ENCODE measurements at places on chromosomes 1 and 21.

- no peak for ATAC-seq
These were observed 38.1 kb upstream of the PTCH2 start for GRCh38 chr1:44881011-44881632.

GRCh38 chr1:111867868-111868440, 112.3 kb downstream of the DDX20 start:
- no peak for ATAC-seq

GRCh38 chr1:240090014-240090413, 1.7 kb upstream of the FMN2 start:
- ATAC-seq: no peak

DNA sequence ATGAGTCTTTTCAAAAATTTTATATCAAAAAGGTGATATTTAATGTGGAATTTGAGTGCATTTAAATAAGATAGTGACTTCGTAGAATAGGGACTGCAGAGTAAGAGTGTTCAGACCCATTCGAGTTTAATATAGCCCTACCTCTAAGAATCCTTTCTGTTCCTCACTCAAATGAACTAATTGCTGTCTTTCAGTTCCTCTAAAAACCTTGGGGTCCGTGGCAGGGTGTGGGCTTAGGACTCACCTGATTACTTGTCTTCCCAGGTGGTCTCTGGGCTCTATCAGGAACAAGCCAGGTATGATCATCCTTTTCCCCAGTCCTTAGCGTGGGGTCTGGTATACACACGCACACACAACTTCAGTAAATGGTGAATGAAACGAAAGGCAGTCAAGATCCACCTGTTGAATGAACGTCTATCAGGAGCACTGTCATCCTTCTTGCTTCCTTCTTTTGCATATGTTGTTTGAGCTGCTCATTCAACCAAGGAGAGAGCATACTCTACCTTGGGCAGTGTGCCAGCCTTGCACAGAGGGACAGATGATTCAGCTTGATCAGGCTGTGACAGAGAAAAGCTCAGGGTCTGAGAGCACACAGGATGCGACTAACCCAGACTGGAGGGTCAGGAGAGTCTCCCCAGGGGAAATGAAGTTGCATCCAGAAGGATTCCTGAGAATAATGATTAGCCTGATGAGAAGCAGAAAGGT, 1.2 kb upstream of the RNF11 start:
- ATAC-seq: peak; percentile 28

DNA sequence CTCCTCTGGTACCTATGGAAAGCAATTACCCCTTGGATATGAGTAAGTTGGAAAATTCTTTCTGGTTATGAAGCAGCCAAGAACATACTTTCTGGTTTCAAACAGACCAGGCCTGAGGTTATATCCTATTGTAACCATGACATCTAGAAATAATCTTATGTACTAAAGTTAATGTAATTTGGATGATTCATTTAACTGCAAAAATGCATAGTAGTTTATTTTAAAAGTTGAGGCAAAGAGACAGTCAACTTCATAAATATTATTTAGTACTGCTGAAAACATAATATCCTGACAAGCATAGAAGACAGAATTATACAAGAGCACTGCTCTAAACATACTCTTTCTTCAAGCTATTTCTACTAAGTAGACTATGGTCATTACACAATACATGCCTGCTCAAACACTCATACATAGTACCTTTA, 25.5 kb downstream of the ODF2L start:
- ATAC-seq: no peak

DNA sequence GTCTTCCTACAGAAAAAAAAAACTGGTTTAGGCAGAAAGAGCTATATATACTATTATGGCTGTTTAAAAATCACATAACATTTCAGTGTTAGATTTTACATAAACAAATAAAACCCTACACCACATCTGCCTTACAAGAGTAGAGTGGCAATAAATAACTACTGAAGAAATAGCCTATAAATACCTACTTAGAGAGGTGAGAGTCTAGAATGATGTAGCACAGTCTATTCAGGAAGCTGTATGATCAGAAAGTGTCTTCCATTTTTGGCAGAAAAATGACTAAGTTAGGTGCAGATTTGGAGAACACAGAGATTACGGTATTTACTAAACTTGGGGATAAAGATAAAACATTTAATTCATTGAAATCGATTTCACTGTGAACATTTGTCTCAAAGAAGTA, 75.5 kb downstream of the VAV3 start:
- ATAC-seq: no peak

GRCh38 chr1:167446966-167447365, 71.4 kb downstream of the CD247 start:
- ATAC-seq: peak; percentile 10

DNA sequence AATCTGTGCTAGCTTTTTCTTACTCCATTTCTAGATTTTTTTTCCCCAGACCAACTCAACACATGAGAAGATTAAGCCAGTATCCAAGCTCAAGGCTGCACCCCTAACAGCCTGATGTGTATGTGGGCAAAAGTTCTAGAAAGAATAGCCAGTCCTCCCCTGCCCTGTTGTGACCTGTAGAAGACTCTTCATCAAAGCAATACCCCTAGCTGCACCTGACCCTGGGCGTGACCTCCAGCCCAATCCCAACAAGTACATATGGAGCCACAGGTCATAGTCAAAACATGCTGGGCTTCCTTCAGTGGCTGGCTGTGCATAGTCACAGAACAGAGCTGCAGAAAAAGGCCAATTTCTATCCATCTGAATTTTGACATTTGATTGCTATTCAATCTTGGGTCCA, 72.5 kb downstream of the ATP1A1 start:
- ATAC-seq: no peak

DNA sequence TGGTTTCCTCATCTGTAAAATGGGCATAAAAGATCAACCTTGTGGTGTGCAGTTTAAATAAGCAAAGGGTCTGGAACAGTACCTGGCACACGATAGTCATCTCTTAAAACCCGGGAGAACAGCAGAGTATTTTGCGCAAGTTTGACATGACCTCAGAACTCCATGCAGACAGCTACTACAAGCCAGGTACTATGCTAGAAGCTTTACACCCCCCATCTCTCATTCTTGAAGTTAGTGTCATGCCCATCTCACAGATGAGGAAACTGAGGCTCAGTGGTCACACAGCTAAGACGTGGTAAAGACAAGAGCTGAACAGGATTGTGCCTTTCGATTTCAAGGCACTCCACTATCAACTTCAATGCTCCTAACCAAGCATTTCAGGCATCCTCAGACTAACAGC, 78.7 kb downstream of the CAPZB start:
- ATAC-seq: no peak

DNA sequence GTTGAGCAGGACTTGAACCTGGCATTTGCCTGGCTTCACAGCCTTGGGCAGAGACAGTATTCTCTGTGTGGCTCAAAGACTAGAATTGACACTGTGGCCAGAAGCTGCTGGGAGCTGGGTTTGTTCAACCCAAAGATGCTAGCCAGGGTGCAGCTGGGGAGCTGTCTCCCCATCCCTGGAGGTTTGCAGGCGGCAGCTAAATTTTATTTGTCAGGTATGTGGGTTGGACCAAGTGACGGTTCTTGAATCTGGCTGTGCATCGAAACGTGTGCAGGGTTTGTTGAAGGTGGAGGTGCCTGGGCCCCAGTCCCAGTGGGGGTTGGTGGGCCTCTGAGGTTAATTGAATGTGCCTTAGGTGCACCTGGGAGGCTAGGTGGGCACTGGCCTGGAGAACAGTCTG, 11.8 kb downstream of the WNT4 start:
- ATAC-seq: no peak

GRCh38 chr1:198747127-198747526, 108.3 kb downstream of the PTPRC start:
- no peak for ATAC-seq

- no peak for ATAC-seq
These were observed 6.5 kb upstream of the ZZZ3 start for GRCh38 chr1:77688939-77689338.

DNA sequence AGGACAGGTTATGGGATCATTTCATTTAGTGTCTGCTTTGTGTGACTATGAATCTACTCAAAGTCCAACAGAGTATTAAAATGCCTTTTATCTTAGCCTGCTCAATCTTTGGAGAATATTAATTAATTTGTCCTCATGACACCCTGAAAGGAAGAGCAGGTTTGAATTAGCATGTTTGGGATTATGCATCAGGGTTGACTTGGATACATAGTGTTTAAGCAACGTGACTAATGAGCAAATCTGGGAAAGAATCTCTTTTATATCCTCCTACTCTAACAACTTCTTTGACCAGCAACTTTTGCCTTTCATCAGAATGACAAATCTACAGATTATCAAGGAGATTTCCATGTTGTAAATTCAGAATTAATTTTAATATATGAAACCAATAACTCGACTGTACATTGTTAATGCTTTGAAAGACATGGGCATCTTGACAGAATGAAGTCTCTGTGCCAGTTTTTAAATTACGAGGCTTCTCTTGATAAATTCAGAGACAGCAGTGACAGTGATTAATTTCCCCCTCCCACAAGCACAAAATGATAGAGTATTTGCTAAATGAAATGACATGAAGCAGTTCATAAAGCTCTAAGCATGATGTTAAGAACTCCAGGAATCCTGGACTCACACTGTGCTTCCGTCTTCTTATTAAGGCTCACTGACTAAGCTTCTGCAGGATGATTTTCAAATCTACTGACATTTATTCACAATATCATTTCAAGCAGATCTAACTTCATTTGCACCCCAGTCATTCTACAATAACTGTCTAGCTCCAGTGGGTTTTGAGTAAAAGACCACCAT, 156.5 kb downstream of the PCNX2 start:
- no peak for ATAC-seq

- no peak for ATAC-seq
These were observed 141.3 kb downstream of the ROR1 start for GRCh38 chr1:63915121-63915520.

GRCh38 chr21:37435120-37435519, 68.5 kb downstream of the DYRK1A start:
- ATAC-seq: peak; percentile 100

DNA sequence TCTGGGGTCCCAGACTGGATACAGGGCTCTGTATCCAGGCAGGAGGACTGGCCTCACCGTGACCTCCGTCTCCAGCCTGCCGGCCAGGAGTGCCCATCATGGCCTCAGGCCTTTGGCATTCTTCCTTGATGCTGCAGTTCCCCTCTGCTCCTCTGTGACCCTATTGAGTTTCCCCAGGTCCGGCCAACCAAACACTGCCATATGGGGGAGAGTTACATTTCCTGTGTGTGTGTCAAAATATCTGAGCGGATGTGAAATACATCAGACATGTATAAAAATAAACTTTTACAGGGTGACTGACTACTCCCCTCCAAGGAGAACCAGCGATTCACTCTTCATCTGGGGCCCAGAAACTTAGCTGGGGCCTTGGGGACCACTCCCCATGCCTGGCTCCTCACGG, 10.2 kb upstream of the UBL4B start:
- ATAC-seq: no peak

- ATAC-seq: peak; percentile 61
These were observed 63.0 kb downstream of the KCNN3 start for GRCh38 chr1:154807048-154807591.

GRCh38 chr21:27513016-27513415, 546.1 kb upstream of the ADAMTS5 start:
- no peak for ATAC-seq

DNA sequence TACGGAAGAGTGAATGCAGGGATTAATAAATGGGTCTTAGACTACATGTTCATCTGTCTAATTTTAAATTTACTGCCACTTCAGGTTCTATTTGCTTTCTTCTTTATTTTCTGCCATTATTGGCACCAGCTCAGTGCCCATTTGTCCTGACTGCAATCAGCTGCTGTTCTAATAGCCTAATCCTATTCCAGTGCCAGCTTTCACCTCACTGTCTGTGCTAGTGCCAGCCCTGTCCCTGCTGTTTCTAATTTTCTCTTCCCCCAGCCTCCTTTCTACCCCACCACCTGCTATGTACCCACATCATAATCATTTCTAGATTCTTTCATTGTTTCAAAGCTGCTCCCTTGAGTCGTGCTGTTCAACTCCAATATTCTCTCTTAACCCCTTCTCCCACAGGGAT, 86.4 kb downstream of the KCNK1 start:
- ATAC-seq: no peak

GRCh38 chr1:156232201-156232894, 9.6 kb upstream of the BGLAP start:
- ATAC-seq: no peak

- peak; percentile 10 for ATAC-seq
These were observed 20.0 kb upstream of the KLHDC8A start for GRCh38 chr1:205376739-205377138.

- no peak for ATAC-seq
These were observed 188.7 kb downstream of the COL11A1 start for GRCh38 chr1:102919659-102920058.

GRCh38 chr1:177703888-177704446, 265.9 kb downstream of the SEC16B start:
- no peak for ATAC-seq

DNA sequence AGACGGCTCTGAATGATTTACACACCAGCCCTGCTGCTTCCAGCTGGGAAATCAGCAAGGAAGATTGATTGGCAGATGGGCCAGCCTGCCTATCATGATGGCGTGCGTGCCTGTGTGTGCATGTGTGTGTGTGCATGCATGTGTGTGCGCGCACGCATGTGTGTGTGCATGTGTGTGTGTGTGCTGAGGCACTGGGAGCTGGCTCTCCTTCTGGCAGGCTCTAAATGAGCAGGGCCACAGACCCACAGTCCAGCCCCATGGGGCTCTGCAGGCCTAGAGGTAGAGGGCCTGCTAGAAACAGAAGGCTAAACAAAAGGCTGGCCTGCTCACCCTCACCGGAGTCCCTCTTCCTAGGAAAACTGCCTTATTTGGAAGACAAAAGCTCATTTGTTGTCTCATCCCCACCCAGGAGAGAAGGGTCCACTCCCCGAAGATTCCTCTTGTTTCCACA, 6.0 kb downstream of the KLHDC8A start:
- peak; percentile 62 for ATAC-seq

DNA sequence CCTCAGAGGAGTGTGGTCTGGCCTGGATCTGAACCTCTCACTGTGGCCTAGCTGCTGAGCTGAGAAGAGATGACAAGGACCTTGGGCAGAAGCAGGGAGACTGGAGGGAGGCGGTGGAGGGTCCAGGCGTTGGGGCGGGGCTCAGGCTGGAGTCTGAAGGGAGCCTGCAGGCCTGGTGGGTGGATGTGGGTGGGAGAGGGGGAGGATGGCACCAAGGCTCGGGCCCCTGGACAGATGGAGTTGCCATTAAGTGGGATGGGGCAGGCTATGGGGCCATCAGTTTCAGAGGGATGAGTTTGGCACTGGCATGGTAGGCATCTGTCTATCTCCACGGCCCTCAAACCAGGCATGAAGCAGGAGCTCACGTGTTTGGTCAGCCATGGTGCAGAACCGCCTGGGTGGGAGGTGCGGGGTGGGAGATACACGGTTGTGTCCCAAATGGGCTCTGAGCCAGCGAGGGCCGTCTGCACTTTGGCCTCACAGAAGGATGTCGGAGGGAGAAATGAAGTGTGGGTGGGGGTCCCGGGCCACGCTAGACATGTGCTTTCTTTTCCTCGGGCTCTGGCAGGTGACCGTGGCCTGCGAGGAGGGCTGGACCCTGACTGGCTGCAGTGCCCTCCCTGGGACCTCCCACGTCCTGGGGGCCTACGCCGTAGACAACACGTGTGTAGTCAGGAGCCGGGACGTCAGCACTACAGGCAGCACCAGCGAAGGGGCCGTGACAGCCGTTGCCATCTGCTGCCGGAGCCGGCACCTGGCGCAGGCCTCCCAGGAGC, 23.6 kb downstream of the PCSK9 start:
- ATAC-seq: no peak

GRCh38 chr1:22457345-22457744, 5.7 kb downstream of the ZBTB40 start:
- ATAC-seq: no peak

GRCh38 chr1:32411261-32411660, 17.0 kb upstream of the BSDC1 start:
- ATAC-seq: no peak

GRCh38 chr1:65505547-65506300, 85.3 kb downstream of the LEPR start:
- no peak for ATAC-seq

GRCh38 chr1:170407138-170407537, 124.8 kb upstream of the GORAB start:
- ATAC-seq: no peak
